HTR-8/SVneo (cell line): ENCODE measurements at places on chromosomes 16 and 17.

- DNase-seq = peak; percentile 87
Observed at GRCh38 chr16:3983081-3983520, 102.6 kb upstream of the CREBBP start.

DNA sequence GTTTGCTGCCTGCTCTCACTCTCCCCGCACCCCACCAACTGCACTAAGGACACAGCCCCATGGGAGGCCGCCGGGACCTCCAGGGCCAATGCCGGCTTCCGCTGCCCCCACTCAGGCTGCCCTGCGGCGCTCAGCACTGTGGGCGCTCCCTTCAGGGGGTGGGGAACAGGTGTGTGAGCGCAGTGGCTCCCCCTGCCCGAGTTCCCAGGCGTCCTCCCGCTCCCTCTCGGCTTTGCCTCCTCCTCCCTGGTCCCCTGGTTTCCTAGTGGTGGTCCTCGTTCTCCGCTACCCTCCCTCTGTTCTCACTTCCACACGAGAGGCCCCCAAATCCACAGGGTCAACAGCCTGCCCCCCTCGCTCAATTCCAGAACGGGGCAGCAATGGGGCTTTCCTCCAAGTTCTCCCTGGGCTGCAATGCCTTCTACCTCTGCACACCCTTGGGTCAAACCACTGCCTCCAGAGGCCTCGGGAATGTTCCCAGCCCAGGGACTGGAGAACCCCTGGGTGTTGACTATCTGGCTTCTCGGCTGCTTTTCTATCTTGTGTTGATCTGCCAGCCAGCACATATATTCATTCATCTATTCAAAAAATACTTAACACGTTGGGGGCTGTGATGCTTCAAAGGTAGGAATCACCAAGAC, 9.9 kb downstream of the FOXJ1 start:
- no peak for DNase-seq

- peak; percentile 81 for DNase-seq
Observed at GRCh38 chr16:1082266-1082951, 9.9 kb downstream of the SSTR5 start.

DNA sequence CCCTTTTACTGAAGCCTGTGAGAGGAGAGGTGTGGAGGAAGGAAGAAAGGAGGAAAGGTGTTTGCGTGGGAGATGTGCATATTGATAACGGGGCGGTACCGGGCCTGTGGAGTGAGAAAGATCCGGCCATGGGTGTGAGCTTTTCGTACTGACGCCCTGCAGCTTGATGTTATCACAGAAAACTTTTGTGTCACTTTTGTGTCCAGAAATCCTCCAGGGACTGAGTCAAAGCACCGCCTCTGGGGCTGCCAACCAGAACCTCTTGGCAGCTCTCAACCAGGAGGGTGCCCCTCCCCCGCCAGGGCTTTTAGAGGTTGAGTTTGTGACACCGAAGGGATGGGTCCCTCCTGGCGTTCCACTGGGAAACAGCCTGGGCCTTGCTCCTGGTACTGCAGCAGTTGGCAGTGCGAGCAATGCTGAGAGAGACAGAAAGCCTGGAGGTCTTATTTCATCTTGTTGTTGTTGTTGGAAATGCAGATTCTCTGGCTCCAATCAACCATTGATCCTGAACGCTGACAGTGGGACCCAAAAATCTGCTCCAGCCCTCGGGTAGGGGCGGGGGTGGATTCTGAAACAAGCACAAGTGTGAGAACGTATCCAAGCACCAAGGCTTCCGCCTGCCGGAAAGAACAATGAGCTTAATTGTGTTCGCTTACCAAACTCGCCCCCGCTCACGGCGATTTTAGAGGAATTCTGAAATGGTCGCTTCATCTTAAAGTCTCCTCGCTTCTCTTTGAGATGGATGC, 65.0 kb downstream of the CRISPLD2 start:
- no peak for DNase-seq

- no peak for DNase-seq
Observed at GRCh38 chr16:26645614-26646013, 421.1 kb upstream of the C16orf82 start.

- DNase-seq = no peak
Observed at GRCh38 chr16:87791295-87792204, 25.8 kb upstream of the KLHDC4 start.

DNA sequence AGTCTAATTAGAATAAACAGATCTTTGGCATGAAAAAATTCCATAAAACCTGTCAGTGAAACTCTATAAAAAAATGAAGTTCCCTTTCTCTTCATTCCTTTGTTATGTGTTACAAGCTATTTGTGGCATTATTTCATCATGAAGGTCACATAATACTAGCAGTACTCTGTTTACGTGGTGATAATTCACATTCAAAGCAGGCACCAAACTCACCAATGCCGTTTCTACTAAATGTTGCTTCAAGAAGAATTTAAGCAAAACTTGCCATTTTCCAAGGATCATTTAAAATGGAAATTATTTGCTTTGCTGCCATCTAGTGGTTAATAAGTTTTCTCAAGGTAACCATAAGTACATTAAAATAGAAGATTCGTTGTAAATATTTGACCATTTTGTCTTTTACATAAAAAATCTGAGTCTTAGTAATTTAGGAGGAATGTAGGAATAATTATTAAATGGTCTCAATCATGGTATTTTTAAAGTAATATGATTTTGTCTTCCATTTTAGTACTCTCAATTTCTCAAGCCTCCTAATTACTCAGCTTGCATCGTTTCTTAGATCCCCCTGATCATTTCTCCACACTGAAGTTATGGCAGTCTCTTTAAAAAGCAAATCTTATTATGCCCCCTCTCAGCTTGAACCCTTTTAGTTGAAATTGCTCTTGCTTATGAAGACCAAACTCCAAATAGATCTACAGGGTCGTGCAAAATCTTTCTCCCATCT, 80.8 kb downstream of the OMG start:
- peak; percentile 31 for DNase-seq

- no peak for DNase-seq
Observed at GRCh38 chr16:89561884-89562599, 1.6 kb downstream of the RPL13 start.

DNA sequence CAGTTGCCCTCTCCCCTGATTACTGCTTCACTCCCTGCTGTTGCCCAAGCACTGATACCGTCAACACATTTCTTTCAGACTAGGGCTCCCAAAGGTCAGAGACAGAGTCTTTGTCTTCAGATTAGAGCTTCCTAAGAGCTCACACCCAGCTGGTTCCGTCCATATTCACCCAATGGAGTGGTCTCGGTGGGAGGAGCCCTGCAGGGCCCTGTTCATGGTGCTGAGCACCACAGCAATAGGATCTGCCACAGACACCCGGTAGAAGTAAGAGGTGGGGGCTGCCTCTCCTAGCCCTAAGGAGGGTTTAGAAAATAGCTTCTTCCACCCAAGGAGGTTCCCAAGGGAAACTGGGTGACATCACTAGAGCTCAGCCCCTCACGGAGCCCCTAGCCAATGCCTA, 128.3 kb downstream of the CCDC144A start:
- no peak for DNase-seq

DNA sequence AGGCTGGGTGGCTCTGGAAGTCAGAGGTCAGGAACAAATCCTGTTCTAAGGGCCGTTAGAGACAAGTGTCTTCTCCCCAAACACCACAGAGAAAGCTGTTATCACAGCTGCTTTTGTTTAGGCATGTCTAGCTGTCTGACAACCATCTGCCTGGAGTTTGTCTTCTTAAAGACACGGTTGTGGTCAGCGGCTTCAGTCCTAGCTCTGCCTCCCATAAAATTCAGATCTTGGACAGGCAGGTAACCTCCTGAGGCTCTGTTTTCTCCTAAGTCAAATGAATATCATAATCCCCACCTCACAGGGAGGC, 2.3 kb upstream of the ITGA3 start:
- no peak for DNase-seq

GRCh38 chr17:76540381-76541300, 797 bp downstream of the PRCD start:
- peak; percentile 99 for DNase-seq

- no peak for DNase-seq
Observed at GRCh38 chr17:27086526-27086925, 207.4 kb upstream of the WSB1 start.

DNA sequence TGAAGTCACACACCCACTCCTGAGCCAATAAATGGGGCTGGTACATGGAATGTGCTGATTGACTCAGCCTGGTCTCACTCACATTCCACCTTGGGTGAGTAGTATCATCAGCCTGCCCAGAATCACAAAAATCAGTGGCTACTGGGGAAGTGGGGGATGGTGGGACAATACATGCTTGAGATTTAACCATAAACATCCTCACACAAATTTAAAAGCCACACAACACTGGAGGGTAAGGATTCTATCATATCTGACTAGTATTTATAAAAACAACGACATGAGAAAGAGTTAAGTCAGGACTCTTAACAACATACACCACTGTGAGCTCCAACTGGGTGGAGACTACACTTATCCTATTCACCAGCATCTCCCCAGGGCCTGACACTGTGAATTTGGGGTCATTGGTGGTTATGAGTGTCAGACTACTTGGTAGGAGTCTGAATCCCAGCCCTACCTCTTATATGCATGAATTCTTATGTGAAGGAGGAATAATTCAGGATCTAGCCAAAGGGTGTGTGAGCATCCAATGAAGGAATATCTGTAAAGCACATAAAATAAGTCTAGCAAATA, 26.0 kb upstream of the IRX6 start:
- DNase-seq = no peak

DNA sequence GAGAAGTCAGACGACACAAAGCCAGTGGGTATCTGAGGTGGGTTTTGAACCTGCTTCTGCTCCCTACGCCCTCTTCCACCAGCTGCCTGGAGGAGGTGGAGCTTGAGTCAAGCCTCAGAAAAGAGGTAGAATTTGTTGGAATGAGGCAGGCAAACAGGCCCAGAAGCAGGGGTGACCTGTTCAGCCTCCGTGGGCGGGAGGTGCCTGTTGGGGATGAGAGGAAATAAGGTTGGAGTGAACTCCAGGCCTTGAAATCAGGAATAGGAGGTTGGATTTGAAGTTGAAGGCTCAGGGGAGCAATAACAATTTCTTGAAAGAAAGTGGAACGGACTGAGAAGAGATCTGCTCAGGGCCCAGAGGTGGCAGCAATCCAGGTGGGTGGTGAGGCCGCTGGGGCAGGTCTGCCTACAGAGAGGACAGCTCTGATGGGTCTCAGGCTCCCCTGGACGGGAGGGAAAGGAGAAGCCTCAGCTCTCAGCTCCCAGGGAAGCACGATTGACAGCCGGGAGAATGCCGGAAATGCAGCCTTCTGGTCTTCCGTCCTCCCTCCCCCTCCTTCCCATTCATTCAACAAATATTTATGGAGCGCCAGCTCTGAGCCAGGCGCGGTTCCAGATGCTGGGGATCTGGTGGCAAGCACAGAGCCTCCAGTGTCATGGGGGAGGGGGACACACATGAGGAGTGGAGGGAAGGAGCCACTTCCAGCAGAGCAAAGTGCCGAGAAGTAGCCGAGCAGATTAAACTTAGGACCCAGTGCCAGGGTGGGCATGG, 61.9 kb upstream of the CIBAR2 start:
- DNase-seq = peak; percentile 78

DNA sequence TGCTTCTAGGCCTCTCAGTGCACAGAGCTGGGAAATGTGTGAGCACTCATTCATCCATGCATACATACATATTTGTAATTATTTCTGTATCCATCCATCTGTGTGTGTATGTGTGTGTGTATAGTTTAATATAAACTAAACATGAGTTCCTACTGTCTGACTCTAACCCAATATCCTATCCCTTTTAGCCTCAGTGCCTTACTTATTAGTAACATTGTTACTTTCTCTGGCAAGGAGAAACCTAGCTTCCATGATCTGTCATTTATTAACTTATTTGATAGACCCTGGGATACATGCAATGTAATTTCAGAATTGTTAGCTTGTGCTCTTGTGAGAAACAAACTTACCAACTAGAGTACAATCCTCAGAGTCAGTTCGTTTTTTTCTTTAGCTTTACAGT, 59.0 kb upstream of the WSCD1 start:
- no peak for DNase-seq

DNA sequence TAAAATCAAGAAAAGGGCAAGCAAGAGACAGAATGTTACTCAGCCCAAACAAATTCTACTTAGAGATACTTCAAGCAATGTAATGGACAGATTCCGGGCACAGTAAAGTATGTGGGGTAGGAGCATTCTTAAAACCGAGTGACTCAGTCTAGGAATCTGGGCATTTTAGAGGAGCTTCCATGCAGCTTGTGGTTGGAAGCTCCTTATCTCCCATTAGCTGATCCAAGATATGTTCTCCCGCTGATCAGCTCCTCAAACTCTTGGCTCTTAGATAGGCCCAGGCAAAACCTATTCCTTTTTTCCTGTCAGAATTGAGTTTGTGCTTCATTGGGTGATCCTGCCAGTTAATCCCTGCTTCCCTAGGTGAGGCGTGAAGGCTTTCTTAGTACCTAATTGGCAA, 303.3 kb downstream of the CEP112 start:
- no peak for DNase-seq

- no peak for DNase-seq
Observed at GRCh38 chr16:72952811-72953271, 95.1 kb downstream of the ZFHX3 start.

DNA sequence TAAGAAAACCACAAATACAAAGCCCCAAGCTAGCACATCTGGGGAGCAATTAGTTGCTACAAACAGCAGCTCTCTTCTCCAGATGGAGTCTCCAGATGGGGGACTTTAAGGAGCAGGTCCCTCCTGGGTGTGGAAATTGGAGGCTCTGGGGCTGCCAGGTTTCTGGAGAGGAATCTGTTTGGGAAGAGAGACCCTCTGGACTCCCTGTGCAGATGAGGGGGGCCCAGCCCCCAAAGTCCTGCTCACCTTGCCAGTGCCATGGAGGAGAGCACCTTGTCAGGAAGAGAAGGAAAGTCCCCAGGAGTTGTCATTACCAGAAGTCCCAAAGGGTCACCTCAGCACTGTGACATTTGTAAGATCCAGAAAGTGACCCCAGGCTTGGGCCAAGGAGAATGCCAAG, 14.8 kb downstream of the TEKT5 start:
- no peak for DNase-seq

DNA sequence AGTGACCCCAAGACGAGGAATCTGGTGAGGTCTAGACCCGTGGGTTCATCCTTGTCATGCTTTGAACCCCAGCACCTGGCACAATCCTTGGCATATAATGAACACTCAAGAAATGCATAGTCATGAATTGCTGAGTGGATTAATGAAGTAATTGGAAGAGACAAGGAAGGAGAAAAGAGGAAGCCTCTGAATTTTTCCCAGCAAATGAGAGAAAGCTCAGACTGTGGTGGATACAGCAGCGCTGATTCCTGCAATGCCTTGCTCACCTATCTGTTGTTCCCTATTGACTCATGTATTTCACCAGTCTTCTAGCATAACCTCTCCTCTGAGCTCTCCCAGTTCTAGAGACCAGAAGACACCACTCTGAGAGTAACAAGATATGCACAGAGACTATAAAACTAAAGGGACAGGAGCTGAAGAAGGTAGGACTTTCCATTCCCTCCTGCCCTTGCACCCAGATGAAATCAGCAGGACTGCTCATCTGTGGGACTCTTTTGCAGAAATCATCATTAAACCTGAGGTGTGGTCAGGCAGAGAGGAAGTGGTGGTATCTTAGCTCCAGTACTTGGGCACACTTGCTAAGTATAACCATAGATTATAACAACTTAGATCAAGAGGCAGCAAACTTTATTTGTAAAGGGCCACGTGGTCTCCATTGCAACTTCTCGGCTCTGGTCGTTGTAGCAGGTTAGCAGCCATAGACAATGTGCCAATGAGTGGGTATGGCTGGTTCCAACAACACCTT, 102.8 kb downstream of the MAF start:
- DNase-seq = no peak

GRCh38 chr16:69917739-69918138, 33.4 kb upstream of the CLEC18A start:
- DNase-seq = peak; percentile 97

GRCh38 chr16:11191665-11192064, 64.3 kb downstream of the SOCS1 start:
- no peak for DNase-seq

GRCh38 chr17:68704871-68705713, 103.9 kb upstream of the FAM20A start:
- no peak for DNase-seq

- no peak for DNase-seq
Observed at GRCh38 chr17:65799869-65800268, 238.4 kb upstream of the AXIN2 start.
